Ecto neural progenitor cell (in vitro differentiated cells): ENCODE measurements at places on chromosomes 2 and 18.

DNA sequence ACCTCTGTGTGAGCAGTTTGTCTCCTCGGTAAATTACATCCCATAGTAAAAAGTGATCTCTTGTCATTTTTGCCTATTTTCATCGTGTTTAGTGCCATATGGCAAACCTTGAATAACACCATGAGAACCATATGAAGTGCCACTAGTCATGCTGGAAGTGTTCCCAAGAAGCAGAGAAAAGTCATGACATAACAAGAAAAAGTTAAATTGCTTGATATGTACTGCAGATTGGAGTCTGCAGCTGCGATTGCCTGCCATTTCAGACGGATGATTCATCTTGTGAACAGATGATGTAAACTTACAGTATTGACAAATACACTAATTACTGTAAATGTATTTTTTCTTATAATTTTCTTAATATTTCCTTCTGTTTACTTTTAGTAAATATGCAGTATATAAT is 846.7 kb downstream of the BCL11A start:
- no peak for DNase-seq

- no peak for DNase-seq
Measured at GRCh38 chr2:99445065-99445464, 44.8 kb downstream of the REV1 start.

DNA sequence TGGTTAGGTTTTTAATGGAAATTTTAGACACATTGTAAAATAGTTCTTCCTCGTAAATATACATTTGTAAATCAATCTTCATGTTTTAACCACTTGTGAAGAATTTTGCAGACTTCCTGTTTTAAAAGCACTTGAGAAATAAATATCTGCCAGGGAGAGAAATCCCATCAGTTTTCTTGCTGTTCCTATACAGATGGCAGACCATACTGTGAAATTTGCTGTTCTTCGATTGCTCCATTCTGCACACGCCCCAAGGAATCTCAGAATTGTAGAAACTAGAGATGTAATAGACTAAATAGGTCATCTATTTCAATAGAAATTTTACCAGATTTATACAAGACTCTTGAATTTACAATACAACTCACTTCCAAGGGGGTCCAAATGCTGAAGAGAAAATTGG is 75.8 kb upstream of the PIK3C3 start:
- DNase-seq: no peak

GRCh38 chr2:19225931-19226330 is 132.5 kb downstream of the OSR1 start:
- no peak for DNase-seq

- DNase-seq: no peak
Measured at GRCh38 chr2:72562451-72563153, 263.2 kb downstream of the EXOC6B start.

DNA sequence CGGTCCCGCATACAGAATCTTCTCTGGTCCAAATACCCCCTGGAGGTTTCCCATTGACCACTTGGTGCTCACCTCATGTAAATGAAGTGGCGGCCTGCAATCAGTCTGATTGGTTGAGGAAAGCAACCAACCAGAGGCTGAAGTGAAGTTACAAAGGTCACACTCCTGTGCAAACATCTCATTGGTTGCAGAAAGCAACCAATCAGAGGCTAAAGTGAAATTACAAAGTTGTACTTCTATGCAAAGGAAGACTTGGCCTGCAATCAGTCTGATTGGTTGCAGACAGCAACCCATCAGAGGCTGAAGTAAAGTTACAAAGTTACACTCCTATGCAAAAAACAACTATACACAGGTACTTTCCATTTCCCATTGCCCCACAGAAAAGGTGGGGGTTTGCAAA is 2.5 kb upstream of the SP100 start:
- DNase-seq: no peak

DNA sequence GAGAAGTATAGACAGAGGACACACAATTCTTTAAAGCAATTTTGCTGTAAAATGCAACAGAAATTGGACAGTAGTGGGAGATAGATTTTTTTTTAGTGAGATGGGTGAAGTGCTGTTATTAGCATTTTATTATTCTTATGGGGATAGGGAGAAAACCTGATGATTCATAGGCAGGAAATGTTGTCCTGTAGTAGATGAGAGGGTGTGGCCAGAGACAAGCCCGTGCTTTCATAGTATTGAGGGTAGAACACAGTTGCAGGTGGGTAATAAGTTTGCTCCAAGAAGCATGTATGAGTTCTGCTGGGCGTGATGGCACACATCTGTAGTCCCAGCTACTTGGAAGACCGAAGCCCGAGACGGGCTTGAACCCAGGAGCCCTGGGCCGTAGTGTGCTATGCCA is 128.3 kb upstream of the ARHGAP28 start:
- DNase-seq: no peak

GRCh38 chr18:62682371-62682770 is 33.0 kb upstream of the PHLPP1 start:
- DNase-seq: no peak

GRCh38 chr2:240133401-240133800 is 2.7 kb downstream of the COPS9 start:
- DNase-seq: peak; percentile 21

DNA sequence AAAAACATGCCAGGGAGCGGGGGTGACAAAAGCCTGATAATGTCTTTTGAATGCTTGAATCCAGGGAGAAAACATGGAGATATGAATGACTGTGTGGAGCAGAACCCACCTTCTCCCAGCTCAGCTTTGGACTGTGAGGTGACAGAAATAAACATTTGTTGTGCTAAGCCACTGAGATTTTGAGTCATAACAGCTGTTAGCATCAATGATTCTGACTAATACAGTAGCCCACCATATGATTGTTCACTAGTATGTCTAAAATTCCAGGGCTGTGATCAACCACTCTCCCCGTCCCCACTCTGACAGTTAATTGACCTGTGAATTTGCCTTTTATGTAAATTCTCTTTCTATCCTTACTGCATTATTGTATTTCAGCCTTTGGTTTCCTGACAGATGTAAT is 69.1 kb downstream of the PDK1 start:
- no peak for DNase-seq

DNA sequence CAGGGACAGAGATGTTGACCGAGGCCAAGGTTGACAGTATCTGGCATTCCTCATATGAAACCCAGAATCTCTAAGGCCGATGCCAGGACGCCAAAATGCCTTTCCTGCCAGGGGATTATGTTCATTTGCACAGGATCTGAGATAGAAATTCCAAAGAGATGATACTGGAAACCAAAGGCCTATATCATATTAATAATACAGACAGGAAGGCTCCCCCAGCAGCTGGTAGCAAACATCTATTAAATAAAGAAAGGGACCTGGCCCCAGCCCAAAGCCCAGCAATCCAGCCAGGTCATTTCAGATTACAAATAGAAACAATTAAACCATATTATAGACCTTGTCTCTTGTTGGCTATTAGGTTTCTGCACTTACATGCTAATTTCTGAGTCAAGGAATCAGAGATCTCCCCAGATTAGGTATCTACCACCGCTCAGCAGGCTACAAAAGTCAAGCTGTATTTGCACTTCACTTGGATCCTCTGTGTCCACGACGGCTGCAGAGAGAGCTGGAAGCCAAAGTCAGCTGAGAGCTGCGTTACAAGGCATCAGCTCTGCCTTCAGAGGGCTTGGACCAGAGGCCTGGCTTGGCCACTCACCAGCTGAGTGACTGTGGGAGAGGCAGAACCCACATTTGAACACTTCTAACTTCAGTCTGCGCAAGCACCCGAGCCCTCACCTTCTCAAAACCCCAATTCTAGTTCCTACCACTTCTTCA is 269.3 kb upstream of the SIX2 start:
- DNase-seq: no peak

DNA sequence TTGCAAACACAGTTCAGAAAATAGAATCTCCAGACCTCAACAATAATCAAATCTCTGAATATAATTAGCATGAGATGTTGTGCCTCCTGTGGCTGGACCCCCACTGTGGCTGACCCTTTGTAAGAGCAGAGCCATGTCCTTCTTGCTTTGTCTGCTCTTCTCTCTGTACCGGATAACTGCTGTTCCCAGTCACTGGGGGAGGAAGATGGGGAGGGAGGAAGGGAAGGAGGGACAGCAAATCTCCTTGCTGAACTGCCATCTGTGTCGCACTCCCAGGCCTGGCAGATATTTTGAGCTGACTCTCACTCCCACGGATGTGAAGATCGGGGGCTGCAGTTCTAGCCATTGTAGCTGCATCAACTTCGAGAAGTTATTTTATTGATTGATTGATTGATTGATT is 319.0 kb upstream of the CXCR4 start:
- no peak for DNase-seq

DNA sequence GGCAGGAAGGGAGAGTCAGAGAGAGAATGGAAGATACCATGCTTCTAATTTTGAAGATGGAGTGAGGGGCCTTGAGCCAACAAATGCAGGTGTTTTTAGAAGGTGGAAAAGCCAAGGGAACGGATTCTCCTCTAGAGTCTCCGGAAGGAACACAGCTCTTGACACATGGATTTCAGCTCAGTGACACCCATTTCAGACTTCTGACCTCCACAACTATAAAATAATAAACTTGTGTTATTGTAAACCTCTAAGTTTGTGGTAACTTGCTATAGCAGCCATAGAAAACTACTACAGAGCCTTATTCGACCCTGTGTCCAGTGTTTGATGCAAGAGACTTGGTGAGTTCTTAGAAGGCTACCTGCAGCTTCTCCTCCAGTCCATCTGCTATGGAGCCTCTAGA is 7.8 kb downstream of the IL1F10 start:
- no peak for DNase-seq

GRCh38 chr2:187408926-187409325 is 39.1 kb downstream of the CALCRL start:
- DNase-seq: no peak

- no peak for DNase-seq
Measured at GRCh38 chr2:2123238-2123637, 207.8 kb downstream of the MYT1L start.

DNA sequence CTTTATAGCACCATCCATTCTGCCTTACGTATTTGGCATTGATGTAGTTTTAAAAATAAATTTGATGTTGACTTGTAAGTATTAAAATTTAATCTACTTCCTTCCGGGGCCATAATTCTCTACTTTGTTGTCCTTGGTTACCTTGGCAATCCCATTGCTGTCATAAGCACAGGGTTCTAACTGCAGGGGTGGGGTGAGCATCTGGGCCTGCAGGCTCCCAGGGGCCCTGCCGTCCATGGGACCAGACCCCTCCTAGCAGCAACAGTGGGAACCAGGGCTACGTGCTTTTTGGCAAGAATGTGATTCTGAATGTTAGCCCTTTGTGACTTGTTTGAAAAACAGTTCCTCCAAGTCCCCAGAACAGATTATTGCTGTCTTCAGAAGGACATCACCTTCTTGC is 4.9 kb downstream of the ASAP2 start:
- DNase-seq: no peak

- DNase-seq: no peak
Measured at GRCh38 chr2:173037245-173038120, 38.2 kb upstream of the MAP3K20 start.

GRCh38 chr18:52615321-52615720 is 275.3 kb downstream of the DCC start:
- DNase-seq: no peak

DNA sequence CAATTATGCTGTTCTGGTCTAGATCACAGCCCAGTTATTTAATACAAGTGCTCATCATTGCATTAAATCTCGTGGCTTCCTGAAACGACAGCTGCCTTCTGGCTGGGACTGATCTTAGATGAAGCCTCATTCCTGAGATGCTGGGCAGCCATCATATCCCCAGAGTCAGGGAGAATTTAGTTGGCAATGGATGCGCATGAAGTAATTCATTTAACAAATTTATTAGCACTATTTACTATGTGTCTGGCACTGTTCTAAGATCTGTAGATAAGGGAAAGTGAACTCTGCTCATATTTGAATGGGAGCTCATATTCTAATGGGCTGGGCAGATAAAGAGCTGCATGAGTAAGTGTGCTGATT is 244.7 kb downstream of the KCNS3 start:
- DNase-seq: no peak

DNA sequence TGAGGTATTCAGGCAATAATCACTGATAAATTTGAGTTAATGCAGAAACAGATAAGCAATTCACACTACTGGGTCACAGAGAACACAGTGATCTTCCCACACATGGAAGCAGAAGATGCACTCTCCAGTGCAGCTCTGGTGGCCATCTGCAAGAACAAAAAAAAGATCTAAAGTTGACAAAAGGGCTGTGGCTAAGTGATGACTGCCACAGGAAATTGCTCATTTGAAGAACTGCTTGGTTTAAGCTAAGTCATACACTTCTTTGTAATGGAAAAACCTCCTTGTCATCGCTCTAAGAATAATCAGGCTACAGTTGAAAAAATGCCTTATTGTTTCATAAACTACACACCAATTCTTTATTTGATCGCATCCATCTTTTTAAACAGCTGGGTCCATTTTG is 115.1 kb downstream of the DTNB start:
- DNase-seq: no peak

DNA sequence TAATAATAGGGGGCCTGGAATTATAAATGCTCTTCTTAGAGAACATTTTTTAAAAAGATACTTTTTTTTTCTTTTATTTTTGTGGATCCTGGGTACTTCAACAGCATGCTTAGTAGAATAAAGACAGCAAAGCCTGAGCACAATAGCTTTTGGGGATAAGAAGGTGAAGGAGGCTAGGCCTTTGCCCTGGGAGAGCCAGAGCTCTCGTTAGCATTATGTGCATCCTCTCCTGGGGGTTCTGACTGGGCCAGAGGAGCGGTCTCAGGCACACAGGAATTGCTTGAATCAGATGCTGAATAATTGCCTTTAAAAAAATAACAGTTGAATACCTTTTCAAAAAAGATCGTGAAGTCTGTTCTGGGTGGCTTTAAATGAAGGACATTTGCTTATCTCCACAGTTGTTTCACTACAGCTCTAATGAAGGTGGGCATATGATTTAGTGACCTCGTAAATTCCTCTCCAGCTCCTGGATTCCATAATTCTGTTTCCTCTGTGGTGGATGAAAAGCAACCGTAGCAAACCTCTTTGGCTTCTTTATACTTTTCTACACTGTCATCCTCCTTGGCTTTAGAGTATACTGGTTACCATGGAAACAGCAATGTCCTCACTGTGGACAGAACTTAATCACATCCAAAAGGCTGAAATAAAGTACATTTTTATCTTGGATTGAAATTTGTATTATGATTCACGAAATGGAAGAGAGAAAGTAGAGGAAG is 133.8 kb downstream of the MAIP1 start:
- no peak for DNase-seq

- DNase-seq: no peak
Measured at GRCh38 chr2:178195390-178196166, 1.3 kb downstream of the OSBPL6 start.

- DNase-seq: no peak
Measured at GRCh38 chr2:9972621-9973479, 21.4 kb downstream of the GRHL1 start.

GRCh38 chr18:37617623-37618022 is 52.0 kb upstream of the CELF4 start:
- DNase-seq: no peak

- peak; percentile 91 for DNase-seq
Measured at GRCh38 chr2:191245869-191246531, 796 bp downstream of the MYO1B start.

- DNase-seq: no peak
Measured at GRCh38 chr2:101725515-101726192, 28.1 kb downstream of the MAP4K4 start.
